ENCODE measurements at places on chromosomes 4 and X.

DNA sequence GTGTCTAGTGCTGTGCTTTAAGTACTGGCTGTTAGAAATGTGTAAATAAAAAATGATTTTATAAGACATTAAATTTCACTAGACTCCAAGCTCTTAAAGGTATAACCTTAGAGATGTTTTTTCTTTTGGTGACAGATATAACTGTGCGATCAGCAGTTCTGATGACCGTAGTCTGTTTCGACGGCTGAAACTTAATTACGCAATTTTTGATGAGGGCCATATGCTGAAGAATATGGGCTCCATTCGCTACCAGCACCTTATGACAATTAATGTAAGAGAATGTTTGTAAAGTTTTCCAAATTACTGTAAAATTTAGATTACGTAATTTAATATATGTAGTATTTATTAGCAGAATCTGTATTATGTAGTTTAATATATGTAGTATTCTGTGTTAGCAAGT, 66.4 kb downstream of the HPGDS start:
- no peak for DNase-seq

DNA sequence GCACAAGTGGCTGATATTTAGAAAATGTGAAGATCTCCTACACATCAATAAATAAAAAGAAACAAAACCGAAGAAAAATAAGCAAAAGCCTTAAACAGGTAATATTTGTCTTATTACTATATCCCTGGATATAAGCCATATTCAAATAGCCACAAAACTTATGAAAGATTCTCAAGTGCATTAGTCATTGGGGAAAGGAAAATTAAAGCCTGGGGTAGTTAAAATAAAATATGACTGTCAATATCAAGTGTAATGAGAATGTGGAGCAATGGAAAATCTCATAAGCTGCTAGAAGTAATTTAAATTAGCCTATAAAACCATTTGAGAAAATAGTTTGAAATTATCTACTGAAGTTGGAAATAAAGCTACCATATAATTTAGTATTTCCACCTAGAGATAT, 399.9 kb downstream of the GASK1B start:
- no peak for DNase-seq

- DNase-seq: no peak
These were observed 28.2 kb downstream of the SULT1E1 start for GRCh38 chr4:69831646-69832325.

GRCh38 chrX:10929747-10930146, 181.4 kb upstream of the HCCS start:
- no peak for DNase-seq

- no peak for DNase-seq
These were observed 3.9 kb upstream of the CXCL13 start for GRCh38 chr4:77601614-77602187.

Measured in ACHN (cell line).